ENCODE measurements at places on chromosomes 7 and 10.
A peak's percentile ranks its signal among the peaks of the same experiment; 100 is the strongest.

GRCh38 chr10:21526860-21527597 is 1.5 kb upstream of the SKIDA1 start:
- DNase-seq, result peak; percentile 73

- DNase-seq, result no peak
Observed at GRCh38 chr10:17756557-17757217, 4.7 kb downstream of the TMEM236 start.

DNA sequence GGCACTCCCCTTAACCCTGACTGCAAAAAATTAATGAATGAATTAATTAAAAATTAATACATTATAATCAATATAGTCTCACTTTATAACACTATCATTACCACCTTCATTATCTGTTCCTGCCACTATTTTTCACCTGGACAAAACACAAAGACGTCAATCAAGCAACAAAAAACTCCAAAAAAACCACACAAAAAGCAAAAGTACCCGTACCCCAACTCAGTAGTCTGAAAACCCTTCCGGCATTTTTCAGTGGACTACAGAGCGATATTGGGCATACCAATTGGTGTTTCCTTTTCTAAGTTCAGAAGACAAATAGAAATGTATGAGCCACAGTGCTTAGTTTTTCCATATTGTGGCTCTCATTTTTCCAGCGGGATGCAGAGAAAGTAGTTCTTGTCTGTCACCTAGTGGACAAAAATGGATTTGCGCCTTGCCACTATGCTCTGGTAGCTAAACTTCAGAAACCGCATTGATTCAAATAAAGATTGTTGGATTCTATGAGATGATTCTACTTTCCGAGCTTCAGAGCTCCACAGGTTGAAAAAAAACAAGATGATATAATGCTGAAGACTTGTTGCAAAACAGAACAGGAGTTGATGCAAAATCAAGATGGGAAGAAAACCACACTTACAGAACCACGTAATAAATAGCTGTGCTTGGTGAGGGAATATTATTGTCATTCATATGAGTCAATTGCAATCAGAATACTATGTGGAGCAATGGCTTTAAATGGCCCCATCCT is 50.6 kb upstream of the ITGB1 start:
- DNase-seq, result peak; percentile 56

GRCh38 chr7:27459021-27459730 is 203.5 kb downstream of the HIBADH start:
- no peak for DNase-seq

DNA sequence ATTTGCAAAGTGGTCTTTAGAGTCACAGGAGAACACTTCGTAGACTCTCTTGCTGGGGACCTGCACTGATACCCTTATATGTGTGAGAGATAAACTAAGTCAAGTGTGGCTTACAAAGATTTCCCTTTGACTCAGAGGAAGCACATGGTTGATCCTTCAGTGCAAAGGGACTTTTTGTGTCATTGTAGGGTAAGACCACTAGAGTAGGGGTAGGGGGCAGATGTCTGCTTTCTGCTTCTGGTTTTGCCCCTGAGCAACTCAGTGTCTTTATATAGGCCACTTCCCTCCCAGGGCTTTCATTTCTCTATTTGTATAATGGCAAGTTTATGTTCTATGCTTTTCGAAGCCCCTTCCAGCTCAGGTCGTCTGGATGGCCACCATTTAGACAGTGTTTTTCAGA is 281.7 kb downstream of the SORCS3 start:
- no peak for DNase-seq
